Fibroblast of upper back skin (primary cell): ENCODE measurements at places on chromosomes 16 and 17.
A peak's percentile ranks its signal among the peaks of the same experiment; 100 is the strongest.

GRCh38 chr17:73118139-73118538, 25.7 kb upstream of the SLC39A11 start:
- DNase-seq: no peak

- DNase-seq: no peak
Observed at GRCh38 chr16:2009164-2009711, 383 bp downstream of the ZNF598 start.

DNA sequence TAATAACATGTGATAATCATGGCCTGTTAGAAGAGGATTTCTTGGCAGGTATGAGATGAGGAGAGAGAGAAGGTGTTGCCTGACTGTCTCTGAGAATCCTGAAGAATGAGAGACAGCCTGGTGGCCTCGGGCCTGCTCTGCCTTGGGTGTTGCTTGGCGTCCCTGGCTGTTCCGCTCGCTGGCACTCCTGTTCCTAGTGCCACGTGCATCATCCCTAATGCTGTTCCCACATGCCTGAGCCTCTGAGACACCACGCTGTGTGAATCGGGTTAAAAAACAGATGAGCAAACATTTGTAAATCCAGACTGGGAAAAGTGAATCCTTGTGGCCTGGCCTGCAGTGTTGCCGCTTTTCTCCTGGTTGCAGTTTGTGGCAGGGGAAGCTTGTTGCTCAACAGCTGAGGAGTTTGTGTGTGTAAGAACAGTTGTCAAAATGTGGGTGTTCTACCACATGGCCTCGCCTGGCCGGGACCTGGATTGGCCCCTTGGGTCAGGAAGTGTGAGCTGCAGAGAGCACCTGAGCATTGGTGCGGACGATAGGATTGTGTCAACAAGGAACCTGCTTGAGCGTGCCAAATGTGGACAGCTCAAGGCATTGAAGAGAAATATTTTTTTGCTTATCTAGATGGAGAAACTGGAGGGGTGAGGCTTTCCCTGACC, 22.0 kb downstream of the UBN1 start:
- no peak for DNase-seq

DNA sequence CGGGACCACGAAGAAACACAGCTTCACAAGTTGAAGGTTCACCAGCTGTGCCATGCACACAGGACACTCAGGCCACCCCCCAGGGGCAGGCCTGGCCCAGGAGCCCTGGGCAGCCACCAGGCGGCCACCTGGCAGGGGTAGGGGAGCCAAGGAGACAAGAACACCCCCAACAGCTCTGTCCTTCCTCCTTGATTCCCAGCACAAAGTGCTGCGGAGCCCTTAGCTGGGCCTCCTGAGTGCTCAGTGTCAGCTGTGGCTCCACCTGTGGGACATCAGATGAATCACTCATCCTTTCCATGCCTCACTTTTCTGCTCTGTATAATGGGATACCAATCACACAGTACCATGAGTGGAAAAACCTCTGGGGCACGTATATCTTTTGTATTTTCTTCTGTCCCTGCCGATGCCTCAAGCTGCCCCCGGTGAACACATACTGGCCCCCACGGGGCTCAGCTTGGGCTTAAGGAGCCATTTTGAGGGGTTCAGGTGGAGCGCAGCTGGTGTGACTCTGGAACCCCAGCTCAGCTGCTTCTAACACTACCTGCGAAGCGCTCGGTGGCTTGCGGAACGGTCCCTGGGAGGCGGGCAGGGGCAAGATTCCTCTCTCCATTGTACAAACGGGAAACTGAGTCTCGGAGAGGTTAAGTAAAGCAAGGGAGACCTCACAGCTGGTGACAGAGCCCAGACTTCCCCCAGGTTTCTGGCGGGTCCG, 12.0 kb downstream of the GALK1 start:
- no peak for DNase-seq

DNA sequence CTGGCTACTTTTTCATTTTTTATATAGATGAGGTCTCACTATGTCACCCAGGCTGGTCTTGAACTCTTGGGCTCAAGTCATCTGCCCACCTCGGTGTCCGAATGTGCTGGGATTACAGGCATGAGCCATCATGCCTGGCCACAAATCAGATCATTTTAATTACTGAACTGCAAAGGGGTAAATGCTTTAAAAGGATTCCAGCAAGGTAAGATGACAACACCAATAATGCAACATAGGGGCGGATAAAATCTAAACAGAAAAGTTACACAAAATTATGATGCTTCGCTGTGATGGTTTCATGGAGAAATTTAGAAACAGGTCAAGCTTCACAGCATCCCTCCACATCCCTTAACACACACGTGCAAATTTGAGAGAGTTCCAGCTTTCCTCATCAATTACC, 32.3 kb downstream of the AXIN1 start:
- DNase-seq: no peak

- no peak for DNase-seq
Observed at GRCh38 chr17:12789075-12789480, 220 bp upstream of the ARHGAP44 start.

DNA sequence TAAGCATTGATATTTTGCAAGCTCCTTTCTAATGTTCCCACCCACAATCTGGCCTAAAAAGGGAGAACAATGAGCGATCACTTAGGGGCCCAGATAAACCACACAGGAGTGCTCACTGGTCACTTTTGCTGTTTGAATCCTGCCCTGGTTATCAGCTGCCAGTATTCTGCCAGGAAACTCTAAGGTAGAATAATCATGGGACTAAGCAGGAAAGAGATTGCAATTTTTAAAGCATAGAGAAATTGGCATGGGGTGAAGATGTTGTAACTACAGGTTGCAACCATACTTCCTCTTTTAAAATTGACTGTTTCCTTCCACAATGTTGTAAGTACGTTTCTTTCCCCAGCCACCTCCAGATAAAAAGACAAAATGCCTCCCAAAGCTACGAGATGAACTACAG, 251.2 kb upstream of the CDH11 start:
- no peak for DNase-seq

GRCh38 chr16:27795992-27796614, 246.2 kb downstream of the KATNIP start:
- peak; percentile 36 for DNase-seq

DNA sequence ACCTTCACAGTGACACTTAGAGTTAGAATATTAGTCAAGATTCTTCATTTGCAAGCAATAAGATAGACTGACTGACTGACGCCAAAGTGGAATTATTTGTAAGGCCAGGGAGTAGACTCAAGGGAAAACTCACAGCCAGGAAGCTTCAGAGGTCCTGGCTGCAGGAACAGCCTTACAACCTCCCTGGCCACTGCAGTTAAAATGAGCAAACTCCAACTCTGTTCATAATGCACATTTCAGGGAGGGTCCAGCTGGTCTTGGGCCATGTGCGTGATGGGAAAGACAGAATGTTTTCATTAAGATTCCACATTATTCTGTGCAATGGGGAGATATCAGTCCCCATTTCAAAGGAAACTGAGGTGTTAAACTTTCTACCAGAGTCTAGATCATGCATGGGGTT, 9.9 kb downstream of the CAPNS2 start:
- DNase-seq: no peak

DNA sequence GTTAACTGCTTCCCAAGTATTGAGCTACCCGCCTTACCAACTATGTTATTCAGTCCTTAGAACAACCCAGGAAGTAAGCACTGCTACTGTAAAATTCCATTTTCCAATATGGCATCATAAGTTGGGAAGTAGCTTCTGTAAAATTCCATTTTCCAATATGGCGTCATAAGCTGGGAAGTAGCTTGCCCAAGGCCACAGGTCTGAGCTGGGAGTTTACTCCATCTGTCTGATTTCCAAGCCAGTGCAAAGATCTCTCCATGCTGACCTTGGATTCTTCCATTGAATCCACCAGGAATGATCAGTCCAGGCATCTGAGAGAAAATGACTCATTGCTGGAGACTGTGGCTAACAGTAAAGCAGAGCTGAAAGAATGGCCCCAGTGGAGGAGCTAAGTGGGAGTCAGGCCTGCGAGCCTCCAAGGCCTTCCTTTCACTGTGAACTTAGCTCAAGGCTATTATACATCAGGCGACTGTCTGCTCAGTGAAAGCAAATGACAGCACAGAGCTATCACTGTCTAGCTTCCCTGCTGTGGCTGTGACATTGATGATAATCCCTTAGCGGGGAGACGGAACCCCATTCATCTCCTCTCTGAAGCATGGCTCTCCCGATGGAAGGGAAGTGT, 430.4 kb downstream of the HAPSTR1 start:
- no peak for DNase-seq

DNA sequence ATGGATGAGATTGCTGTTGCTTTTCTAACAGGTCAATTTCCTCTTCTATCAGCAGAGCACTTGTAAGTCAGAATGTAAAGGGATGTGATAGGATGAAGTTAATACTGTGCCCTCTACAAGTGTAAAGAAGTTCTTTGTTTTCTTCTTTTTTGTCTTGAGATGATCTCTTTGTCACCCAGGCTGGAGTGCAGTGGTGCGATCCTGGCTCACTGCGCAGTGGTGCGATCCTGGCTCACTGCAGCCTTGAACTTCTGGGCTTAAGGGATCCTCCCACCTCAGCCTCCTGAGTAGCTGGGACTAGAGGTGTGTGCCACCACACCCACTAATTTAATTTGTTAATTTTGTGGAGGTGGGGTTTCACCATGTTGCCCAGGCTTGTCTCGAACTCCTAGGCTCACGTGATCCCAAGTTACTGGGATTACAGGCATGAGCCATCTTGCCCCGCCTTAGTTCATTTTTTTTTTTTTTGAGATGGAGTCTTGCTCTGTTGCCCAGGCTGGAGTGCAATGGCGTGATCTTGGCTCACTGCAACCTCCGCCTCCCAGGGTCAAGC, 21.6 kb upstream of the KPNB1 start:
- no peak for DNase-seq

GRCh38 chr16:71348262-71349085, 10.0 kb upstream of the CALB2 start:
- no peak for DNase-seq

DNA sequence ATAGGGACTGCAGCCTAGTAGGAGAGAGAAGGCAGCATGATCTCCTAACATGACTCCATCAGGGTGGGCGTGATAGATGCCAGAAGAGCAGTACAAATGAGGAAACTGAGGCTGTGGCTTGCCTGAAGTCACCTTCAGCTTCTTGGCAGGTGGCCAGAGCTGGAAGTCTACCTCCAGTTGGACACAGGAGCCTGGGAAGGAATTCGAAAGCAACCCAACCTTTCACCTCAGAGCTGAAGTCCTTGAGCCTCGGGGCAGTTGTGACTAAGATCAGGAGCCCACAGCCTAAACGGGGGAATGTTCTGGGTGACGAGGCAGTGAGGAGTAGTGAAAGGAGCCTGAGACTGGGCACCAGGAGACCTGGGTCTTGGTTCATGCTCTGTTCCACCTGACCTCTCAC, 9.4 kb upstream of the SLC52A1 start:
- DNase-seq: no peak

DNA sequence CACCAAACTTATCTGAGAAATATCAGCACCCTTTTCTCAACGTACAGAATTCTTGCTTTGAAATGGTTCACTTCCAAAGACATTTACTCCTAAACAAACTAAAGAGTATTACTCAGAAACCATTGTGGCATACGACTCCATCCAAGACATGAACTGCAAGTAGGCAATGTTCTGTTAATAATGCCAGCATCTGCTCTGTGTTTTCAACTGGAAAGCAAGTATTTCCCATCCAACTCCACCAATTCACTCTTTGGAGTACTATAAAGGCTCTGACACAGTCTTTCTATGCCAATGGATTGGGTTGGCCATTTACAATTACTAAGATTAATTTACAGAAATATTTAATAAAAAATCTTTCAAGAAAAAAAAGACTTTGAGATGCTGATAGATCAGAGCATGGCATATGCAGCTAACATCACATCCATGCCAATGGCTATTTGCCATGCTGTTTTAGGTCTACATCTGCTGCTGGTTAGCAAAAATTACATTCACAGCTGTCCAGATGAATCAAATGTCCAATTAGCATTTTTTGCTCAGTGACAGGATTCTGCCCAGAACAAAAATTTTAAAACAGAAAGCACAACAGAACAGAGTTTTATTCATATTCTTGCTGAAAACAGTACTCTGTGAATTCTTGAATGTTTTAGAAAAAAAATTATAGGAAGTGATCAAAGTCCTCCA, 65.9 kb upstream of the HLF start:
- no peak for DNase-seq

- DNase-seq: no peak
Observed at GRCh38 chr16:17245776-17246175, 225.0 kb downstream of the XYLT1 start.

GRCh38 chr16:68396481-68396880, 51.8 kb downstream of the SMPD3 start:
- peak; percentile 57 for DNase-seq

- DNase-seq: no peak
Observed at GRCh38 chr16:89431630-89432029, 58.7 kb downstream of the ANKRD11 start.

GRCh38 chr17:69501591-69502468, 87.3 kb downstream of the MAP2K6 start:
- peak; percentile 82 for DNase-seq

GRCh38 chr17:67685351-67685750, 32.4 kb upstream of the NOL11 start:
- DNase-seq: no peak

GRCh38 chr16:30085247-30085646, 6.5 kb downstream of the TBX6 start:
- DNase-seq: no peak

DNA sequence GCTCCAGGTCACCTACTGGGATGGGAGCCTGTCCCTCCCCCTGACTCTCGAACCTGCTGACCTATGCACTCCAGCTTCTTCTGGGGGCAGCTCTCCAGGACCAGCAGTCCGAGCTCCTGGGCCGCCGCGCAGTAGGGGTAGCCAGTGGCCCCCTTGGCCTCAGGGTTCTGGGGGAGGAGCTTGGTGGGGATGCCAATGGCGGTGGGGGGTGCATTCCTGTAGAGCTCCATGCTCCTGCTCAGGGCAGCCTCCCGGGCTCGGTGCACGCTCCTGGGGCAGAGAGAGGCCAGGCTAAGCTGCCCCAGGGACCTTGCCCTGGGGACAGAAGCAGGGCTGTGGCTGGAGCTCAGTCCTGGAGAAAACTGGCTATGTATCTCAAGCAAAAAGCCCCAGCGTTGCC, 7.7 kb upstream of the SPATA2L start:
- no peak for DNase-seq

DNA sequence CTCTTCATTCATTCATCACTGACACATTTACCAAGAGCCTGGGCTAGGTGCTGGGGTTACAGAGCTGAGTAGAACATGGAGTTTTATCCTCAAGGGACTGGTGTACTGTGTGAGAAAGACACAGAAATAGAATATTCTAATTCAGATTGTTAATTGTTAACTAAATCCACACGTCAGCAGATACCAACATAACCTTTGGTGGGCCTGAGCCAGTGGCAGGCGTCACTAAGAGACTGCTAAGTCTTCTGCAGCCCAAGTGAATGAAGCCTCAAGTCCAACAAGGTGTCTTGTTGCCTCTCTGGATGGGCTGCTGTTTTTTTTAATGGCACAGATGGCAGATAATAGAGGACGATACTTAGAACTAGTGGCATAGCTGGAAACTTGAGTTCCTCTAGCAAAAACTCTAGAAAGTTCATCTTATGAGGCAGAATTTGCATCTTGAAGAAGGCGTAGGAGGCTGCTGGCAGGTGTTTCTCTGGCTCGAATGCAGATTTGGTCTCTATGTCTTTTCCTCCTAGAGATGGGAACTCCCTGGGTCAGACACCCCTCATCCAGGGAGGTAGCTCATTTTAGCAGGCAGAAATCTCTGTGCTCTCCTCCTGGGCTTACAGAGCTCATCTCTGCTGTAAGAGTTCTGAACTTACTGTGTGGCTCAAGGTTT, 179.5 kb downstream of the NTN1 start:
- DNase-seq: no peak

- no peak for DNase-seq
Observed at GRCh38 chr17:37849617-37849972, 74.6 kb upstream of the TBC1D3K start.

GRCh38 chr16:68499006-68499405, 40.1 kb upstream of the ZFP90 start:
- DNase-seq: no peak
